GM03348 (cell line): ENCODE measurements at places on chromosomes 4 and X.
A peak's percentile ranks its signal among the peaks of the same experiment; 100 is the strongest.

DNA sequence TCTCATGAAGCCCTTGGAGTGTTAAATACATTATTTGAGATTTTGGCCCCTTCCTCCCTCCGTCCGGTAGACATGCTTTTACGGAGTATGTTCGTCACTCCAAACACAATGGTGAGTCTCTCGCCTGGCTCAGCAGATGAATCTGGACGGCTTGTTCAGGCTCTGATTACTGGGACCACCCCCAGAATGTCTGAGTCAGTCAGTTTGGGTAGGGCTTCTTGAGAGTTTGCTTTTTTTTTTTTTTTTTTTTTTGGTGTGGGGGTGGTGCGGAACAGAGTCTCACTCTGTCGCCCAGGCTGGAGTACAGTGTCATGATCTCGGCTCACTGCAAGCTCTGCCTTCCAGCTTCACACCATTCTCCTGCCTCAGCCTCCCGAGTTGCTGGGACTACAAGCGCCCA is 62.4 kb upstream of the MSANTD1 start:
- no peak for DNase-seq

DNA sequence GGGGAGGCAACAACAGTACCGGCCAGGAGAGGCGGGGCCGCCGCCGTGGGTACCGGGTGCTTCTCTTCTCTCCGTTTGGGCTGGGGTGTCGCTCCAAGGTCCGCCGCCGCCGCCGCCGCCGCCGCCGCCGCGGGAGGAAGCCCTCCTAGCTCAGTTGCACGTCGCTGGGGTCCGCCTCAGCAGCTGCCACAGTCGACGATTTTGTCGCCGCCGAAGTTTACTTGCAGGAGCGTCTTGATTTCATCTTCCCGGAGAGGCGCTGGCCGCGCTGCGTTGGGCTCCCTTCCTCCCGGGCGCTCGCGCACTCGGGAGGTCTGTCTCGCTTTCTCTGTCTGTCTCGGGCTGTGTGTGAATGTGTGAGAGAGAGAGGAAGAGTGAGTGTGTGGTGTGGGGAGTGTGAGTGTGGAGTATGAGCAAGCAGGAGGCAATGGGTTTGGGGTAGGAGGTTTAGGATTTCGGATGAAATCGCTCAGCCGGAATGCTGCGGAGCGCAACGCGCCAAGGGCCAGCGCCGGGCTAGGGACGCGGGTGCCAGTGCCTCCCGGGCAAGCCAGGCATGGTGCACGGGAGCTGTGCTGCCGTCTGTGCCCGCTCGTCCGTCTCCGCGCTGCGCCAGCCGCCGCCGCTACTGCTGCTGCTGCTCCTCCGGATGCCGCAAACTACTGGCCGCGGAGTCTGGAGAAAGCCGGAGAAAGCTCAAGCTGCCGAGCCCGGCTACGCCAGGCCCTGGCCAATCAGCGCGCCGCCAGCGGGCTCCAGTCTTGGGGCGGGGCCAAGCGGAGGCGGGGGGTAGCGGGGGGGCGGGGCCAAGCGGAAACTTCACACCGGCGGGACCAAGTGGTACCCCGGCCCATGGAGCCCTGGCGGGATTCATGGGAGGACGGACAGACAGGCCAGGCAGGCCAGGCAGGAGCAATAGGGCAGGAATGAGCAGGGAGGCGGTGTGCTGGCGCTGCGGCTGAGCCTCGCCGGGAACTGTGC is at the start of gene PCDH19:
TSS of gene PCDH19 (minus strand) at position 664 of the 981 bp plus-strand sequence. CDS start 1,676 bp downstream, outside the sequence.
- DNase-seq: peak; percentile 89

DNA sequence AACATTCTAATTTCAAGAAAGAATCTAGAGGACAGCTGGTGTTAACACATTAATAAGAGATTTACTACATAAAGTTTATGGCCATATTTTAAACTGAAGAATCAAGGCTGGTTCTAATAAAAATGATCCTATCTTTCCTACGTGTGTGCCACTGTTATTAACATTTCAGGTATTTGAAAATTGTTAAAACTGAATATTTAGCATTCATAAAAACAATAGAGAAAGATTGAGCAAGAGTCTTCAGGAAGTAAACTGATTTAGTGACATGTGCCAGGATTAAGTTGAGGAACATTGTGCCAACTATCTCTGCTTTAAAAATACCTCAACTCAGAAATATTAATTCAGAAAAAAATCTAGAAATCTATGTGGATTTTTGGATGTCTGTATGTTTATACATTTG is 810.1 kb downstream of the FAT4 start:
- DNase-seq: peak; percentile 14

- no peak for DNase-seq
Measured at GRCh38 chrX:1485033-1485432, 32.3 kb upstream of the ASMTL start.

- no peak for DNase-seq
Measured at GRCh38 chr4:101596781-101597552, 193.6 kb upstream of the BANK1 start.

- no peak for DNase-seq
Measured at GRCh38 chrX:46130247-46130646, 415.0 kb downstream of the ZNF674 start.

DNA sequence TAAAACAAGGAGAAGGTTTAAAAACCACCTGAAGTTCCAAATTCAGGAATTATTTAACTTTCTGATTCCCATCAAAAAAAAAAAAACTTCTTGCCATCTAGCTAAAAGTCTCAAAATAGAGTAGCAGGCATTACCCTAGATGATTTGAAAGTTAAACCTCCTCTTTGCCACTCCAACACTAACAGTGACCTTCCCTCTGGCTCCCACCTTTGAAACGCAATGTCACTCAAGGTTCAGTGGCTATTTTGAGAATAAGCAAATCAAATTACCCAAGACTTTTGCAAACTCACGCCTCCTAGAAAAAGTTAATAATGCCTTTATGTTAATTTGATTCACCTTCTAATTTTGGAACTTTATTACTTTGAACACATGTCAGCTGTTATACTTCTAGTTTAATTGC is 103.2 kb downstream of the ARHGAP6 start:
- DNase-seq: no peak

DNA sequence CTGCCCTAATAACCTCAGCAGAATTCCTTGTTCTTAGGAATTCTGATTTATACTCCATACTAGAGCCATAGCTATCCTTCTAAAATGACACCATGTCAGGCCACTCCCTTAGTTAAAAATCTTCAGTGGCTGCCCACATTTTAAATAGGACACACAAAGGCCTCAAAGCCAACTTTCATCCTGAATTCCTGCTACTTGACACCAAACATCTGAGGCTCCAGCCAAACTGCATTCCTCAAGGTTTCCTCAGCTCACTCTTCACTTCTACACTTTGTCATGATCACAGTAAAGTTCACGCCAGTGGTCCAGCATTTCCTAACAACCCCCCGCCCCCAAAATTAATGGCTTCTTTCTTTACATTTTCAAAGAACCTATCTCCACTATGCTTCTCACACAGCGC is 124.3 kb downstream of the ADGRA3 start:
- DNase-seq: peak; percentile 64

DNA sequence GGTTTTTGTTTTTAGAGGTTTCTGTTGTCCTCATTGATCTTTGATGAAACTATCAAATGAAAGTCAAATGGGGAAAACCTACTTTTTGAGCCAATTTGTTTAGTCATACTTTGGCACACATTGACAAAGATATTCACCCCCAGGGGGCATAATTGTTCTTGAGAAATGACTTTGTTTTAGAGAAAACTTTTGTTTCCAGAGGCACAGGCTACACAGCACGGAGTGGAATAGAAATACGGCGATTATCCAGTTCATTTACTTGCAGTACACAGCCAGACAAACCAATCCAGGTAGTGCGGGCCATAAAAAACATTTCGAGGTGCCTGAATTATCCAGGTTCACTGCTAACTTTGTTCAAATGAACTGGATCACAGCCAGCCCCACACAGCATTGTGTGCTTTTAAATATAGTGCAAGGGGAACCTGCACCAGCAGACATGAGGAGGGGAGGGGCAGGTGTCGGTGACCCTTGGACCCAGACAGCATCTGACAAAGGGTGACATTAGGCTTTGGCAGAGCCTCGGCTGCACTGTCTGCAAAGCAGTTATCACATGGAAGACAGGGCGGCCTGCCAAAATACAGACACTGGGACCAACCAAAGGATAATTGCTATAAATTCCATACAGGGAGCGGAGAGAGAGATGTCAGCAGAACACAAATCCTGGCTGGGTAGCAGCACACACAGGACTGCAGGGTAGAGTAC is 179.6 kb upstream of the NOCT start:
- no peak for DNase-seq

GRCh38 chrX:40142417-40142816 is 44.7 kb upstream of the BCOR start:
- no peak for DNase-seq

GRCh38 chr4:183637461-183637860 is 21.5 kb downstream of the RWDD4 start:
- peak; percentile 18 for DNase-seq

- DNase-seq: peak; percentile 74
Measured at GRCh38 chr4:38889143-38889542, 21.5 kb downstream of the FAM114A1 start.

GRCh38 chr4:122602277-122603142 is 18.4 kb downstream of the IL21 start:
- DNase-seq: peak; percentile 39

DNA sequence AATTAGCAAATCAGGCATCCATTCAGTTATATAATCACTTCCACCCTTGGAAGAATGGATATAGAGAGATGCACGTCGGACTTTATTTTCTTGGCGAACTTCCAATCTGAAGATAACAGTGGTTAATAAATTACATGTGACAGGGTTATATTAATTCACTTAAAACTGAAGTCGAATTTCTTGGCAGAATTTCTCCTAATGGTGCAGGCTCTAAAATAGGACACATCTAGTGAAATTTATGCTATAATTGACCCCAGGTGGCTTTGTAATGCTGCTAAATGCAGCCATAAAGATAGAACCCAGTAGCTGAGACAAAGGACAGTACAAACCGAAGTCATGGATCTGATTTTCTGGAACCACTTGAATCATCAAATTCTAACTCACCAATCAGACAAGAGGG is 20.8 kb upstream of the SLC10A4 start:
- no peak for DNase-seq

DNA sequence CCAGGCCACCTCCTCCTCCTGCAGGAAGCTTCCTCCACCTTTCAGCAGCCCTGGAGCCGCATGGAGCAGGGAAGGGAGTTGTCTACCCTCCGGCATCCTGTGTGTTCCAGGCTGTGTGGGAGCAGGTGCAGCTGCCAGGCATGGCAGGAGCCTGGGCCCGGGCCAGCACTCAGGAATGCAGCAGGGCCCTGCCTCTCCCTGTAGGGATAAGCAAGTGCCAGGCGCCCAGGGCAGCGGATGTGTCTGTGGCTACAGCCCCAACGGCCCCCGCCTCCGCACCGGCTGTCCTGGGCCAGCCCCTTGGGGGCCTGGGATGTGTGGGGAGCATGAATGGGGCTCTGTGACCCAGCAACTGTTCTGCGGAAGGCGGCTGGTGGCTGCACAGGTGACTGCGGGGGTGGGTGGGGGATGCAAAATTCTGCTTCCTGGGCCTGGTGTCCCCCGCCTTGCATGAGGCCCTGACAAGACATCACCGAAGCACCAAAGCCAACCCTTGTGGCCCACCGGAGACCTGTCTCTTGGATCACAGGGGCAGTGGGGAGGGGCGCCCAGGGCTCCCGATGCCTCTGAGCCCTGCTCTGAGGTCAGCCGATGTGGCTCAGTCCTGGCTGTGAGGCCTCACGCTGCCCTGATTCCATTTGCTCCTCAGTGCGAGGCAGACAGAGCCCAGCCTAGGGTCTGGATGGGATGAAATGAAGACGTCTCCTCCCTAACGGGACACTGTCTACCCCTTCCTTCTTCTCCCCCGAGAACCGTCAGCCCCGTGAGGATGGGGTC is 1.4 kb upstream of the DOK7 start:
- no peak for DNase-seq

GRCh38 chrX:5876984-5877596 is 351.6 kb downstream of the NLGN4X start:
- peak; percentile 5 for DNase-seq

DNA sequence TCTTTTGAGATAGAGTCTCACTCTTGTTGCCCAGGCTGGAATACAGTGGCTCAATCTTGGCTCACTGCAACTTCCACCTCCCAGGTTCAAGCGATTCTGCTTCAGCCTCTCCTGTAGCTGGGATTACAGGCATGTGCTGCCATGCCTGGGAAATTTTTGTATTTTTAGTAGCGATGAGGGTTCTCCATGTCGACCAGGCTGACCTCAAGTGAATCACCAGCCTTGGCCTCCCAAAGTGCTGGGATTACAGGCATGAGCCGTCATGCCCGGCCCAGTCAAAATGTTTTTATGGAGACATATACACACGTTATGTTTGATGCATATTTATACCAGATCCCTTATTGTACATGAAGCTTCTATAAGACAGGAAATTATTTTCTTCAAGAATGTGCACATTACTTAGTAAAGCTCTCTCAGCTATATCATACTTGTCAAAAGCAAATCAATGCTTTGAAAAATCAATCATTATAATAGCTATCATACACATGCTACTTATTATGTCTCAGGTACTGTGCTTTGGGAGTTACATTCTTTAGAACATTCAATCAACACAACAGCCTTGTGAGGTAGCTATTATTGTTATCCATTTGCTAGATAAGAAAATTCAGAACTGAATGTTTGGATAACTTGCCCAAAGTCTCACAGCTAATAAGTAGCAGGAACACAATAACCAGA is 269.2 kb downstream of the FSTL5 start:
- no peak for DNase-seq

DNA sequence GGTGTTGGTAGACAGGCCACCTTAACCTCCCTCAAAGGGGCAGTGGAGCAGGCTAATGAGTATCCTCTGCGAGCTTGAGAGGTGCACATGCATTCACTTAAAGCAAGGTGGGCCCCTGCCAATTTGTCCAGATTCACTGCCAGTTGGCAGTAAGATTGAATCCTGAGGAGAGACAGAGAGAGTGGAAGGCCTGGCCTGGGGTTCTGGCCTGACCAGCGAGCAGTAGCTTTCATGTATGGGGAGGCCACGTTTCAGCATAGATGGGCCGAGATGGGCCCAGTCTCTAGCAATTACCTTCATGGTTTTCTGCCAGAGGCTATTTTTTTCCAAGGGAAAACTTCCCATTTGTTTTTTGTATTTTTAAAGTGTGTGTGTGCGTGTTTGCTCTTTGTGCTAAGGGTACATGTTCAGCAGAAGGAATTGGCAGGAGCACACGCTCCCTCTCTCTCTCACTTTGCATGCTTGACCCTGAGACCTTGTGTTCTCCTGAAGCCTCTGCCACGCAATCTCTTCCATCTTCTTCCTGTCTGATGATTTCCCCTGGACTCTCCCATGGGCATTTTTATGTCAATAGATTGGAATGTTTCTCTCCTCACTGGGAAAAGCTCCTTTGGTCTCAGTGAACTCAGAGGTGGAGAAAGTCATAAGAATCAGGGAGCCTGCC is 215.8 kb upstream of the SFRP2 start:
- DNase-seq: peak; percentile 88

- DNase-seq: peak; percentile 63
Measured at GRCh38 chr4:151624626-151625565, 135.9 kb downstream of the GATB start.
